ENCODE measurements at places on chromosomes 1 and 21.

GRCh38 chr1:246508897-246509688 lies 2.0 kb upstream of the SMYD3 start:
- DNase-seq = no peak

- DNase-seq = no peak
Observed at GRCh38 chr1:244163861-244164510, 112.9 kb downstream of the ZBTB18 start.

DNA sequence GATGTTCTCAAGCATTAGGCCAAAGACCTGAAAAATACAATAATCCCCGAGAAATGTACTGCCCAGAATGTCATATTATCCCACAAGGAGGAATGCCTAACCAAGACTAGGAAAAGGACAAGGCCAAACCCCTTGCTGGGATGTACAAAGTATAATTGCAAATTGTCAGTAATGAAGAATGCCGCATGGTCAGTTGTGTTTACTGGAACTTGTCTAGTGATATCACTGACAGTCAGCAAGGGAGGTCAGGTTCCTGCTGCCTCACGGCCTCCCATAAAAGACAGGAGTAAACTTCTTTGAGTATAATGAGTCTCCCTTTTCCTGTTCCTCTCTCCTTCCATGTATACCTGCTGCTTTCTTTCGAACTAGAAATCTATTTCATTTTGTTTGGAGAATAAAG lies 222.8 kb downstream of the RHOU start:
- no peak for DNase-seq

GRCh38 chr1:156281281-156281680 lies 1.3 kb downstream of the SMG5 start:
- DNase-seq = no peak

DNA sequence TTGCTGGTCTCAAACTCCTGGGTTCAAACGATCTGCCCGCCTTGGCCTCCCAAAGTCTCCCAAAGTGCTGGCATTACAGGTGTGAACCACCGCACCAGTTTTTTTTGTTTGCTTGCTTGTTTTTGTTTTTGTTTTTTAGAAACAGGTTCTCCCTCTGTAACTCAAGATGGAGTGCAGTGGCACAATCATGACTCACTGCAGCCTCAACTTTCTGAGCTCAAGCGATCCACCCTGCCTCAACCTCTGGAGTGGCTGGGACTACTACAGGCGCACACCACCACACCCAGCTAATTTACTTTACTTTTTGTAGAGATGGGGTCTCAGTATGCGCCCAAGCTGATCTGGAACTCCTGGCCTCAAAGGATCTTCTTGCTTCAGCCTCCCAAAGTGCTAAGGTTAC lies 47.3 kb upstream of the USP1 start:
- no peak for DNase-seq

DNA sequence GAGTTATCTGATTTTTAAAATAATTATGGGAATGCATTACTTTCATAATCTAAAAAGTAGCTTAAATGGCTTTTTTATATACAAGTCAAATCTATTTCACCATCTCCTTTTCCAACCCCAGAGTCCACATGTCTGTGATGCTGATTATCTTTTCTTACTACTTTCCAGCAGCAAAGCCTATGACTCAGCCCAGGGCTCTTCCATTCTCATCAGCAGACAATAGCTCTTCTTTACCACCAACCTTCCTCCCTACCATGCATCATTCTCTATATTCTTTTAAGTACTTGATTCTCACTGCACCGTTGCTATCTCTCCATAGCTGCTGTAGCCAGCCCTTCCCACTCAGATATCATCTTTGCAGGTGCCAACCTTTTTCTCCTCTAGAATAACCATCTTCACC lies 61.3 kb downstream of the OVGP1 start:
- no peak for DNase-seq

DNA sequence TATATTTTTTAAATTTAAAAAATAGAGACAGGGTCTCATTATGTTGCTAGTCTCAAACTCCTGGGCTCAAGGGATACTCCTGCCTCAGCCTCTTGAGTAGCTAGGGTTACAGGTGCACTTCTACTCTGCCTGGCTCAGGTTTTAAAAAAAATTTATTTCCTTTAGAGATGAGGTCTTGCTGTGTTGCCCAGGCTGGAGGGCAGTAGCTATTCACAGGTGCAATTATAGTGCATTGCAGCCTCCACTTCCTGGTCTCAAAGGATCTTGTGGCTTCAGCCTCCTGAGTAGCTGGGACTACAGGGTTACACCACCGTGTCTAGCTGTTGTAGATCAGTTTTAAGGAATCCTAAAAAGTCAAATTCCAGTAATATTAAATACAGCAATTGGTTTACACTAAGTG lies 5.0 kb downstream of the RNF11 start:
- no peak for DNase-seq

DNA sequence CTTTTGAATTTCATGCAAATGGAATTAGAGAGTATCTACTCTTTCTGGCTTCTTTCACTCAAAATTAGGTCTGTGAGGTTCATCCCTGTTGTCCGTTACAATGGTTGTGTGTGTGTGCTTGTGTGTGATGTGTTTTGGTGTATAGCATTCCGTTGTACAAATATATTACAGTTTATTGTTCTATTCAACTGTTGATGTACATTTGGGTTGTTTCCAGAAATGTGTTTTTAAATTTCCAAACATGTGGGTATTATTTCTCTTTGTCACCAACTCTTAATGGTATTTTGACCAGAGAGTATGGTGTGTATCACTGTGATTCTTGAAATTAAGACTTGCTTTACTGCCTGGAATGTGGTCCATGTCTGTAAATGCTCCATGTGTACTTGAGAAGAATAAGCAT lies 16.8 kb upstream of the HCRTR1 start:
- DNase-seq = no peak

DNA sequence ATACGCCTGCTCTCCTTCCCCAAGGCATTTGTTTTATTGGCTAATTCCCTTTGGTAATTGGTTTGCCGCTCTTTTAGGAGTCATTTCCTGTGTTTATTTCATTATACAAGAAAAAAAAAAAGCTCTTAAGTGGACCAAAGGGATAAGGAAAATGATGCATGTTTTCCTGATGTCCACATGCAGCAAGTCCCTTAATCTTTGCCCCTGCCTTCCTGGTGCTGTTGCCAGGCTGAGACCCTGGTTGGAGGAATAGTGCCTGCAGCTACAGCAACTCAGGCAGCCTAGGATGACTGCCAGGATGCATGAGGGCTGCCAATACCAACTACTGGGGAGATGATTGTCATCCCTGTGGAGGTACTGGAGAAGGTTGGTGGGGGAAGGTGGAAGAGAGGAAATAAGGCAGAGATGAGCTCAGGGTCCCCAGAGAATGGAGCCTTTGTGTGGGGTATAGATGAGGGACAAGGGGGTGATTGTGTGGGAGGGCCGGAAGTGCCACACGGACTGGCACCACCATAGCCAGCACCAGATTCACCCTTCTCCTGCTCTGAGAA lies 6.1 kb upstream of the GATAD2B start:
- DNase-seq = no peak

DNA sequence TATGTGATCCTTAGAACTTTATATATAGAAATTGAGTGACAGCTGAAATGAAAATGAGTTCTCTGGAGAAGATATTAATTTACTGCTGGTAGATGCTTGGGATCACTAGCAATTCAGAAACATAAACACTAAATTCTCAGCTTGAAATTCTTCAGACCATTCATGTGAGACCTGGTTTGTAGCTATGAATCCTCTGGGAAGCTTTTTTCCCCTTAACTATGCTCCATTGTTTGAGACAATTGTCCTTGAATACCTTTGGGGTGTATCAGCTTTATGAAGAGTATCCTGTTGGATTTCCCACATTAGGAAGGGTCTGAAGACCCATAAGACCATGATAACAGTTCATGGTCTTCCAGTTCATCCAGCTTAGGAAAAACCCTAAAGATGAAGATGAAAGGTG lies 4.6 kb upstream of the DENND1B start:
- no peak for DNase-seq

DNA sequence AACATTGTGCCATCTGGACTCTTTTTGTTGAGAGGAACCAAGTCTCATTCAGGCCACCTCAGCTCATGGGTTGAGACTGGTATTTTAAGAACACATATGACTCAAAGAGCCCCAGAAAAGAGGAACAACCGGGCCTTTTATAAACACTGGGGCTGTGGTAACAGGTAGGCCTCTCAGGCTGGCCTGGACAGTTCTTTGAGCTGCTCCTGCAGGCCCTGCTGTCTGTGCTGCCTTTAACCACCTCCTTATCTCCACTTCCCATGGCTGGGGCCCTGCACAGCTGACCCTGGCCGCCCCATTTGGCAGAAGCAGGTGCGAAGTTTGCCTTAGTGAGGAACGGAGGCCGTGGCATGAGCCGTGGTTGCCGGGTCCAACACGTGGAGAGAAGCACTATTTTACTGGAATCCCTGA lies 163.3 kb downstream of the RHOU start:
- DNase-seq = no peak

DNA sequence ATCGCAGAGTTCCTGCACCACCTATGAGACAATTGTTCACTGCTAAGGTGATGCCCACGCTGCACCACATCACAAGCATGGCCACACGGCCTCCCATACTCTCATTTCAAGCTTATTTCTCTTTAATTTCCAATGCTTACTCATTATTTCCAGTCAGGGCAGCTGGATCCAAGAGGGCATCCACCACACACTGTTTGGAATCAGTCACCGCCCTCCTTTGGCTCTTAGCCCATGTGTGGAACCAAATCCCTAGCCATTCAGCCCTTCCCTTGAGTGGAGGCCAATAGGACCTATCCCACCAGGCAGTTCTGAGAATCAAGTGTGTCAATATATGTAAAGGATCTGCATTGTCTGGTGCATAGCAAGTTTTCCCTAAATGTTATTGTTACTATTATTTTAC lies 26.3 kb upstream of the PALMD start:
- no peak for DNase-seq

GRCh38 chr1:182392050-182393028 lies 749 bp upstream of the GLUL start:
- DNase-seq = no peak

DNA sequence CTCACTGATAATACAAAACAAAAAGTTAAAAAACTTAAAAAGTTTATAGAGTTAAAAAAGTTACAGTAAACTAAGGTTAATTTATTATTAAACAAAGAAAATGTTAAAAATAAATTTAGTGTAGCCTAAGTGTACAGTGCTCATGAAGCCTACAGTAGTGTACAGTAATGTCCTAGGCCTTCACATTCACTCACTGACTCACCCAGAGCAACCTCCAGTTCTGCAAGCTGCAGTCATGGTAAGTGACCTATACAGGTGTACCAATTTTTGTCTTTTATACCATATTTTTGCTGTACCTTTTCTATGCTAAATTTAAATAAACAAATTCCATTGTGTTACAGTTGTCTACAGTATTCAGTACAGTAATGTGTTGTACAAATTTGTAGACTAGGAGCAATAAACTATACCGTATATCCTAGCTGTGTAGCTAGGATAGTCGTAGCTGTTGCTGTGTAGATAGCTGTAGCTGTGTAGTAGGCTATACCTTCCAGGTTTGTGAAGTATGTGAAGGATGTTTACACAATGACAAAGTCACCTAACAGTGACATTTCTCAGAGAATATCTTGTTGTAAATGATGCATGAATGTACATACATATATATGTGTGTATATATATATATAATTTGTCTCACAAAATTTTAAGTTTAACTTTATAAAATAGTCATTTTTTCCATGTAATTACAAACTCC lies 140.2 kb downstream of the TGFB2 start:
- DNase-seq = no peak

DNA sequence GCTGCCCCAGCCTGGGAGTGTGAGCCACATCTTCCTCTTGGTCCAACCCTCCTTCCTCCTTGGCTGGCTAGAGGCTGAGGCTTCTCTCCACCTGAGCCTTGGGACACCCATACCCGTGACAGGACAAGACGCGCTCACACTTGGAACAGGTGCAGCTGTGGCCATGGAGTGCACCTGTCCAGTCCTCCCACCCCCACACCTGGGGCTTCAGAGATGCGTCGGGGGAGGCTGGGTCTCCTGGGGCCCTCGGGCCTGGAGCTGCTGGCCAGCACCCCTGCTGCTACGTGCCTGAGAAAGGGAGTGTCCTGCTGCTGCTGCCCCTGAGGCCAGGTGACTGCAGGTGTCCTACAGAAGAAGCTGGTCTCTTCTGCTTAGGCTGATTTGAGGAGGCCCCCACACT lies 37.0 kb upstream of the TMEM52 start:
- no peak for DNase-seq

DNA sequence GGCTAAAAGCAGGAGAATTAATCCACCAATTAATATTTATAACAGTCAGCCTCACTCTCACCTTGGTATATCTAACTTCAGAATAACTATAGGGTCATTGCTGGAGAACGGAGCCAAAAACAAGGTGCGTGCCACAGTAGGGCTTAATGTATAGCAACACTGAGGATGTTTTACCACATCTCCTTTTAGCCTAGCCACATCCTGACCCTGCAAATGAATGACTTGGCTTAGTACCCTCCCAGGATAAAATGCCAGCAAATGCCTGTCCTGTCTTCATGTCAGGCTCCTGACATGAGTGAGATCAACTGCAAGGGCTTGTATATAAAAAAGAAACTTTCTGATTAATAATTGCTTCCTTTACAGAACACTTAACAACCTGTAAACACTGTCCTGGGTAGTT lies 2.7 kb upstream of the CDC42BPA start:
- no peak for DNase-seq

- DNase-seq = no peak
Observed at GRCh38 chr1:92749024-92749634, 35.8 kb downstream of the EVI5 start.

- no peak for DNase-seq
Observed at GRCh38 chr1:53369034-53369750, 41.3 kb upstream of the LRP8 start.
